ENCODE measurements at places on chromosomes 2 and 18. TPM values are rescaled to one million over a fixed set of nuclear protein-coding genes. Genes with fewer than 3 reads are reported as not detected.

- H3K27me3 ChIP-seq = no peaks in the 10 kb centered on the region
- DNase-seq = no peak
- H3K36me3 ChIP-seq = no peaks in the 10 kb centered on the region
- no peak overlapping the region for H3K4me3 ChIP-seq
- no peaks in the 10 kb centered on the region for H3K4me1 ChIP-seq
These were observed 131.5 kb downstream of the MAIP1 start for GRCh38 chr2:200086911-200087310.

- no peaks in the 10 kb centered on the region for H3K4me1 ChIP-seq
- no peaks in the 10 kb centered on the region for H3K27me3 ChIP-seq
- no peak for DNase-seq
- no peak overlapping the region for H3K4me3 ChIP-seq
- H3K27ac ChIP-seq = no peak overlapping the region
These were observed 15.5 kb upstream of the METTL21A start for GRCh38 chr2:207640661-207641060.

GRCh38 chr18:54125429-54125828, 99.0 kb downstream of the MBD2 start:
- no peak for DNase-seq
- no peak overlapping the region for H3K4me3 ChIP-seq
- H3K4me1 ChIP-seq = no peaks in the 10 kb centered on the region
- no peak overlapping the region for H3K27ac ChIP-seq
- H3K36me3 ChIP-seq = no peaks in the 10 kb centered on the region

DNA sequence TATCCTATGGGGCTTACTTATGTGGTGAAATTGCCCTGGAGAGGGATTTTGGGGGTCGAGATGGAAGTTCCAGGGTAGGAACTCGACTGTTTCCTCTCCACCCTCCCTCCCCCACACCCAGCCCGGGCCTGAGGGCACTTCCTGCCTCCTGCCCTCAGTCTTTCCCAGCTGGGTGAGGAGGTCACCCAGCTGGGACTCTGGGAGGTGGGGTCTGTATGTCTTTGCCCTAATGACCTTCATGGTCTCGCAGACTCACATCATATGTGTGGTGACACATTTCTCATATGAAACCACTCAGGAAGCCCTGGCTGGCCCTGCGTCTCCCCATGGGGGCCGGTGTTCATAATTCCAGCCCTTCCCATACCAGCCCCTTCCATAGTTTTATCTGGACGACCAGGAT, 12.4 kb downstream of the ATOH8 start:
- no peak overlapping the region for H3K27ac ChIP-seq
- no peak overlapping the region for H3K4me3 ChIP-seq
- H3K27me3 ChIP-seq = peaks cover 4% of the 10 kb centered on the region
- H3K36me3 ChIP-seq = no peaks in the 10 kb centered on the region
- DNase-seq = no peak
- H3K4me1 ChIP-seq = peaks cover 49% of the 10 kb centered on the region

The KDM3A gene
- 83.4 TPM for total RNA-seq

DNA sequence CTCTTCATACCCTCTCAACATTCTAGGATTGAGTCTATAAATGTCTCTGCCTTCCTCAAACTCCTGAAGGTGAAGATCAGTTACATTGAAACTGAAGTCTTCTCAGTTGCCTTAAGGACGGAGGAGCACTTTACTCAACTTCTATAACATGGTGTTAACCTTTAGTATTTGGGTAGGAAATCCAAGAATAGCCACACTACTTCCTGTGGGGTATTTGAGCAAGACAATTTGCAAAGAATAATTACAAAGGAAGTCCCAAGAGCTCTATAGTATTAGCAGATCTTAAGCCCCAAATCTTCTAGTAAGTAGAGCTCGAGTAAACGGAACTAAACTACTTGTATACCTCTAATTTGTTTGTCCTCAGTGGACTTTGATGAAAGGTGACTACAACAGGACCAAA, 80.9 kb downstream of the SP100 start:
- H3K4me1 ChIP-seq = no peaks in the 10 kb centered on the region
- H3K4me3 ChIP-seq = no peak overlapping the region
- no peak overlapping the region for H3K27ac ChIP-seq
- H3K27me3 ChIP-seq = no peaks in the 10 kb centered on the region

The SCN7A gene
- 0.36 TPM for total RNA-seq

- H3K36me3 ChIP-seq = no peaks in the 10 kb centered on the region
- no peaks in the 10 kb centered on the region for H3K4me1 ChIP-seq
- no peak overlapping the region for H3K4me3 ChIP-seq
- no peak overlapping the region for H3K27ac ChIP-seq
These were observed 32.6 kb downstream of the PMAIP1 start for GRCh38 chr18:59932401-59932800.

- H3K4me1 ChIP-seq = peaks cover 12% of the 10 kb centered on the region
- no peak for DNase-seq
- H3K27ac ChIP-seq = peak overlapping the region; percentile 19
- peaks cover 3% of the 10 kb centered on the region for H3K36me3 ChIP-seq
- H3K4me3 ChIP-seq = peak overlapping the region; percentile 69
These were observed 664 bp downstream of the NETO1 start for GRCh38 chr18:72866901-72867745.

The FAM210A gene
- total RNA-seq = 18.0 TPM

DNA sequence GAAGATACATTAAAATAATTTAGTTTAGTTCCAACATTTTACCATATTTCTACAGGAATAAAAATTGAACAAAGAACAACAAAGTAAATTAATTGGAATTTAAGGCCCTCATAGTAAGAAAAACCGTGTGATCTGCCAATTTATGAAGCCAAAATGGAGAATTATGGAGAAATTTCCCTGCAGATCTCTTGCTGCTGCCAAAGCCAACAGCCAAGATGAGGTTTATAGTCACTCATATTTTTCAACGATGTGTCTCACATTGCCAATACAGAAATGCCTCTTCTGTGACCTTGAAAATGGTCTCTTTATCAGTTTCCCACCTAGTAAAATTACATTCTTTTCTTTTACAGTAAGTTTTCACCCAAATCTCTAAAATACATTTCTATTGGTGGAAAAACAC, 317.2 kb upstream of the FIGN start:
- H3K27ac ChIP-seq = no peak overlapping the region
- no peak overlapping the region for H3K4me3 ChIP-seq
- no peaks in the 10 kb centered on the region for H3K36me3 ChIP-seq
- no peaks in the 10 kb centered on the region for H3K27me3 ChIP-seq

DNA sequence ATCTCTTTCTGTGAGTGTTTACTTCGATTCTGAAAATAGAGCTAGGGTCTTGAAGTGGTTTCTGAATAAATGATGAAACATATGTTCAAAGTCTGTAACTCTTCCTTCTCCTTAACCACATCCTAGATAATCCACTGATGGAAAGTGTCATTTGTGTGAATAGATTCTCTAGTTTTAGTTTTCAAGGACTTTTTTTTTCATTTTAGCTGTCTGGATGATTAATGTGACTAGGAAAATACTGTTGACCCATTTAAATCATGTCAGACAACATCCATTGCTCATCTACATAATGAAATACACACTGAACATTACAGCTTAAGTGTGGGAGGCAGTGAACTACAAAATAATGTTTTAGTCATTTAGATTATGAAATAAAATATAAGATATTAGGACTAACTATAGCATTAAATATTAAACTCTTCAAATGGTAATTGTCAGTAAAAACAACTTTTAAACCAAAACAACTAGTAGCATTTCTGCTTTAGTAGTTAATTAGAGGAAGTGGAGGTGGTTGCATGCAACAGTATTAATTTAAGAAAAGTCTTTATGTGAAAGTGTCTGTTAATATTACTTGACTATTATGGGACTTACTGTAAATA, 39.1 kb upstream of the DLX1 start:
- no peak overlapping the region for H3K4me3 ChIP-seq
- H3K36me3 ChIP-seq = no peaks in the 10 kb centered on the region
- no peaks in the 10 kb centered on the region for H3K27me3 ChIP-seq
- no peak overlapping the region for H3K27ac ChIP-seq

The PRSS56 gene
- total RNA-seq = not detected

DNA sequence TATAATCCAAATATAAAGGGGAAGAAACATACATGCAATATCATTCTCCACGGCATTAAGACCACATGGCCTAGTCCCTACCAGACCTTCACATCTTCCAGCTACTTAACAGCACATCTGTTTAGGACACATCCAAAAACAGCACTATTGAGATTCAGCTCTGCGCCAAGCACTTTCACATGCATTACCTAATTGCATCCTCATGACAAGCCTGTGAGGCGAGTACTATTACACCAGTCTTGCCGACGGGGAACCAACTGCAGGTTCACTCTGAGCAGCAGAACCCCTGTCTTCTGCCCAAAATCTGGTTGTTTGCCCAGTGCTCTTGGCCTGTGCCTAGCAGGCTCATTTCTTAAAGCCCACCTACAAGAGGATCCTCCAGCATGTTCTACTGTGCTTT, 66.7 kb downstream of the AAK1 start:
- H3K27ac ChIP-seq = no peak overlapping the region
- DNase-seq = no peak
- H3K4me3 ChIP-seq = no peak overlapping the region
- peaks cover 6% of the 10 kb centered on the region for H3K4me1 ChIP-seq
- no peaks in the 10 kb centered on the region for H3K36me3 ChIP-seq

DNA sequence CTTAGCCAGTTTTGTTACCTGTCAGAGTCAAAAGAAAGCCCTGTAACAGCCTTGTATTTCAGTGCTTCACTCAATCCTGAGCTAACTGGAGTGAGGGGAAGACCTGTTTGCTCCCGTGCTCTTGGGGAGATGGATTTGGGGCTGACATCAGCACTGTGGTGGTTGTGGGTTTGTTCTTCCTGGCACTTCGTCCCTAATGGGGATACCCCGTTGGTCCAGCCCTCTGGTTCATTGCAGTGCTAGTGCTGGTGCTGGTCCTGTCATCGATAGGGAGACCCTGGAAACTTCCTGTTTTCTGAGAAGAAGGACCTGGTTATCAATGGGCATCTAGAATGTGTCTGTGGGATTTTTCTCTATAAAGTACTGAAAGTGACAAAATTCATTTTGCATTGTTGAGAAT, 205.4 kb downstream of the ZNF407 start:
- H3K36me3 ChIP-seq = no peaks in the 10 kb centered on the region
- DNase-seq = no peak
- H3K27me3 ChIP-seq = no peaks in the 10 kb centered on the region
- H3K27ac ChIP-seq = no peak overlapping the region

- H3K36me3 ChIP-seq = no peaks in the 10 kb centered on the region
- peaks cover 6% of the 10 kb centered on the region for H3K4me1 ChIP-seq
- no peak overlapping the region for H3K4me3 ChIP-seq
- no peaks in the 10 kb centered on the region for H3K27me3 ChIP-seq
- H3K27ac ChIP-seq = no peak overlapping the region
- DNase-seq = no peak
These were observed 6.8 kb downstream of the PKP4 start for GRCh38 chr2:158463496-158464095.

DNA sequence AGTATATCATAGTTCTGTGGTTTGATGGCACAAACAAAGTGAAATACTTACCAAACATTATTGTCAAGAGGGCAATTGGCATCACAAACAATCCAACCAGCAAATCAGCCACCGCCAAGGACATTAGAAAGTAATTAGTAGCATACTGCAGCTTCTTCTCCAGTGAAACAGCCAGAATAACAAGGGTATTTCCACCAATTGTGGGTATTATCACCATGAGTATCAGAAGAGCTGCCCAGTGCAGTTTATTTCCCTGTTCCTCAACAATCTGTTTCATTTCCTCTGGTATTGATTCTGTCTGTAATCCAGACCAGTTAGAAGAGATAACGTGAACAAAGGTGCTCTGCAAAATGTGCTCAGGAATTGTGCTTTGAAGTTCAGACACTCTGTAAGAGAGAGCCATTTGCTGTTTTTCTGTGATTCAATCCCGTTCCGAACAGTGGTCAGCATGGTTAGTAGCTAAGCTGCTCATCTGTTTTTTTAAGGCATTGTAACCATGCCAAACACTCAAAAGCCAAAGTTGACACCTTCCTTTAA, 1.4 kb downstream of the HTR2B start:
- DNase-seq = peak; percentile 45
- H3K27ac ChIP-seq = no peak overlapping the region
- H3K27me3 ChIP-seq = no peaks in the 10 kb centered on the region

GRCh38 chr2:149037851-149038250, 648 bp upstream of the LYPD6B start:
- no peaks in the 10 kb centered on the region for H3K36me3 ChIP-seq
- no peak overlapping the region for H3K27ac ChIP-seq
- H3K4me1 ChIP-seq = no peaks in the 10 kb centered on the region
- H3K4me3 ChIP-seq = no peak overlapping the region
- H3K27me3 ChIP-seq = peaks cover 4% of the 10 kb centered on the region

DNA sequence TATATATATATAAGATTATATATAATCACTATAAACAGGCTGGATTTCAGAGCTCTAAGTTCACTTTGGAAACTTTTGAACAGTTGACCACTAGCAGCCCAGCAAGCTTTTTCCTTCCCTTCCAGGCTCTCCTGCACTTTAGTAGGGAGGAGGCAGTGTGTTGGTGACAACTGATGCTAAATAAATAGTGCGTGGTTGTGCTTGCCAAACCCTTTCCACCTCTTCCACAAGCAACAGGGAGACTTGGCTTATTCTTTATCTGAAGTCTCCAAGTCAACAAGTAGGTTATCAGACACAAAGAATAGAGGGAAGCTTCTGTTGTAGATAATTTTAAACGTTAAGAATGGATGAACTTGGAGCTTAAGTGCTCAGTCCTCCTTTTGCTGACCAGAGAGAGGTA, 408.2 kb upstream of the HNRNPA3 start:
- no peak for DNase-seq
- H3K27ac ChIP-seq = no peak overlapping the region
- H3K27me3 ChIP-seq = no peaks in the 10 kb centered on the region
- H3K36me3 ChIP-seq = no peaks in the 10 kb centered on the region

The GKN2 gene
- not detected for total RNA-seq

DNA sequence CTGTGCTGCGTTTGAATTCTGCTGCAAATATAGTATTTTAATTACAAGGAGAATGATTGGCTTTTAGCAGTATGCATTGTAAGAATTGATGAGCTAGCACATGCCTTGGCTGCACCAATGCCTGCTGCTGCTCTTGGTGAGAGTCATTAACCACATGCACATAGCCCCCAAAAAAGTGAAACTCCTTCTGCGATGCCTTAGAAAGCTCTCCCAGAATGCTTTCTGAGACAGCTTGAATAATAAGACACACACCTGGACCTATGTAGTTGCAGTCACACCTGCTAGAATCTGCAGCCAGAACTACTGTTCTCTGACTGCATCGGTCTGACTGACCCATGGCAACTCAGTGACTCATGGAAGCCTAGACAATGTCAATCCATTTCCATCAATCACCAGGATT, 170.1 kb upstream of the DDX18 start:
- no peak for DNase-seq
- H3K4me3 ChIP-seq = no peak overlapping the region
- H3K27me3 ChIP-seq = no peaks in the 10 kb centered on the region
- no peaks in the 10 kb centered on the region for H3K36me3 ChIP-seq
- no peak overlapping the region for H3K27ac ChIP-seq
- H3K4me1 ChIP-seq = no peaks in the 10 kb centered on the region

DNA sequence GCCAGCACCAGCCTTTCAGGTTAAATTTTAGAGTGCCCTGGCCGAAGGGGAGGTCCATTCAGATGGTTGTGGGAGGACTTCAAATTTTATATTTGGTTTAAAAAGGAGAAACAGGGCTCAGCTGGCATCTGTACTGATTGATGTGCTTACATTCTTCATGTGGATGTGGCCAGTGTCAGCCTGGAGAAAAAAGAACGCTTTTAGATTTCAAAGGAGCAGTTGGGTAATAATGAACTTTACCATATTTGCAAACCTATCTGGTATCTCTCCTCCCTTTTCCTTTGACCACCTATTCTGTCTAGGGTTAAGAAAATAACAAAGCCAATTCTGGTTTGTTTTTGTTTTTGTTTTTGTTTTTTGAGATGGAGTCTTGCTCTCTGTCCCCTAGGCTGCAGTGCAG, 21.3 kb downstream of the RAB12 start:
- peaks cover 4% of the 10 kb centered on the region for H3K4me1 ChIP-seq
- DNase-seq = no peak
- H3K36me3 ChIP-seq = peaks cover 16% of the 10 kb centered on the region
- no peaks in the 10 kb centered on the region for H3K27me3 ChIP-seq
- no peak overlapping the region for H3K4me3 ChIP-seq
